Renal cortical epithelial cell (primary cell): ENCODE measurements at places on chromosomes 7 and 10. TPM values are rescaled to one million over a fixed set of nuclear protein-coding genes. Genes with fewer than 3 reads are reported as not detected.

Gene CDH23
- total RNA-seq, result not detected in 2 replicates

Gene CYP2E1
- 0.40 and 7.6 TPM in 2 replicates for total RNA-seq

Gene FLNC
- total RNA-seq, result 29.3 and 56.7 TPM in 2 replicates

Gene EPHB6
- total RNA-seq, result 0.35 and 2.0 TPM in 2 replicates

Gene C7orf57
- not detected in 2 replicates for total RNA-seq

Gene CACNA2D1
- total RNA-seq, result 14.2 and 15.0 TPM in 2 replicates
